Fibroblast of skin of left biceps (primary cell): ENCODE measurements at places on chromosomes 7 and 10.

DNA sequence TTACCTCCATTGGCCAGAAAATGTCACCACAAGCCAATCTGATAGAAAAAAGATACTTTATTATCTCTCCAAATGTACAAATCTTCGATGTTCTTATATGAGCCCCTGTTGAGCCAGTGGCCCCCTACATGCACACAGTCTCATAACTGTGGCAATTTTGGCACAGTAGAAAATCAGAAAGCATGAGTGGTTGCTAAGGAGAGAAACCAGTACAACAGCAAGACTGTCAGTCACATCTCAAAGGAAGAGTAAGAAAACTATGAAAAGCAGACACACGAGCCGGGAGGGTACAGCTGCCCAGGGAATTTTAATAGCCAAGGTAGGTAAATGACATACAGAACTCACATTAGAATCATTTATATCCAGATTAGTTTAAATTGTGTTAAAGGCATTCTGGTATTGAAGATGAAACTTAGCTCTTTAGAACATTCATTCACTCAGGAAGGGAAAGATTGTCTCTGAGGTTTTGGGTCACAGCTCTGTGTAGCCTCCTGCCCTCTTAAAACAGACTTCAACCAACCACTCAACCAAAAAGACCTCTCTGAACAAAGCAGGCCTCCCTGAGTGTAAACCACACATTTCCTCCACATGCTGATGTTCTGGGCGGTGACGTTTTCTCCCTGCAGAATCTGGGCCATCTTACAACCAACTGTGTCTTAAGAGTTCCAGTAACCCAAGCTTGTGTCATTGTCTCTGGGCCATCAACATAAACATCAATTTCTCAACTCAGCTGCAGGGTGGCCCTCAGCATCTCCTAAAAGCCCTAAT, 80.8 kb upstream of the ADAM12 start:
- no peak for DNase-seq

DNA sequence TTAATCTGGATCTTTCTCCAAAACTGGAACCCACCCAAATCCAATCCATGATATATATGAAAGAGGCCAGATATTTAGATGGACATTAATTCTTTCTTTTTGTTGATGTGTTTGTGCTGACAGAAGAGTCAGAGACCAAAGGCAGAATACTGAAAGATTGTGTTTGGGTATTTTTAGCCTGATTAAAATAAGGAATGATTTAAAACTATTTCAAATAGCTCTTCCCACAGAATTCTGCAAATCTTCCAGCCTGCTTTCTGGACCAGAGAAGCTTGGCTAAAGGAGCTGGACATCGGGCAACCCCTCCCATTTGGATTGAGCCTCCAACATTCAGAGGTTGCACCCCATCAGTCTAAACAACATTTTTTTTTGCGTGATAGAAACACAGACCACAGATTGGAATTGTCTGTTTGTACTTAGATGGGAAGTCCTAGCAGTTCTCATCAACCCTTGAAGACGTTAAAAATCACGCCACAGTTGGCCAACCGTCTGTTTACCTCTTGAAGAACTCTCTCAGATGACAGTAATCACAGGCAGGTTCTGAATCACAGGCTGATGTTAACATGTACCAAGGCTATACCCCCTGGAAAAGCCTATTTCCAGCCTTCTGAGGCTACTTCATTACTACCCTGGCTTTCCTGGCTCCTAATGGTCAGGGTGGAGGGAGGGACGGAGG, 155.2 kb upstream of the NRP1 start:
- DNase-seq = peak; percentile 18

GRCh38 chr7:130896898-130897514, 163.0 kb upstream of the KLF14 start:
- DNase-seq = peak; percentile 48

- DNase-seq = no peak
These were observed 103.2 kb upstream of the GPR26 start for GRCh38 chr10:123562811-123563580.

DNA sequence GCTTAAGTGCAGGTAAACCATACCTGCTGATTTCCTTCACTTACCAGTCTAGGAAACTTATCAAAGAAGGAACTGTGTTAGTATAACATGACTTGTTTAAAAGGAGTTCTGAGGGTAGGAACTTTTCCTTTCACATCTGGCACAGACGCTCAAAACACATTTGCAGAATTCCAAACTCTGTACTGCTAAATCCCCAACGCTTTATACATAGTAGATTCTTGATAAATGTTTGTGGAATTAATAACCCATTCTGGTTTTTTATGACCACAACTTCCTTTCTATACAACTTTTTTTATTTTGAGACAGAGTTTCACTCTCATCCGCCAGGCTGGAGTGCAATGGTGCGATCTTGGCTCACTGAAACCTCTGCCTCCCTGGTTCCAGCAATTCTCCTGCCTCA, 7.7 kb upstream of the TRUB1 start:
- DNase-seq = peak; percentile 52

DNA sequence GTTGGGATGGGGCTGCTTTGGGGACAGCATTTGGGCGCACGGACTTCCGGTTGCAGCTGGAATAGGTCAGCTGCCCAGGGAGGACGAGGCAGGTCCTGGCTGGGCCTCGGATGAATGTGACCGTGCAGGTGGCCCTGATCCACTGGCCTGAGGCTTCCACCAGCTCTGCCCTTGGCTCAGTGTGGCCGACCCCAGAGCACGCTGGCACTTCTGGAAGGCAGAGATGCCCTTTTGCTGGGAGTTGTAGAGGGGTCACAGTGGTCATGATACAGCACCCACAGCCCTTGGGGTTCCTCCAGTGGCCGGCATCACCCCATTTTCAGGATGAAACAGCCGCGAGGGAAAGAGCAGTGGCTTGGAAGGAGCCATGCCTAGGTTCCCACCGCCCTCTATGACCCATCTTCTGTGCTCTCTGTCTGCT, 19.0 kb downstream of the ADCY1 start:
- DNase-seq = no peak
